SW 1271 (cell line): ENCODE measurements at places on chromosomes 5 and 9.
A peak's percentile ranks its signal among the peaks of the same experiment; 100 is the strongest.

GRCh38 chr9:114583371-114584155 lies 4.0 kb upstream of the ATP6V1G1 start:
- DNase-seq, result no peak

DNA sequence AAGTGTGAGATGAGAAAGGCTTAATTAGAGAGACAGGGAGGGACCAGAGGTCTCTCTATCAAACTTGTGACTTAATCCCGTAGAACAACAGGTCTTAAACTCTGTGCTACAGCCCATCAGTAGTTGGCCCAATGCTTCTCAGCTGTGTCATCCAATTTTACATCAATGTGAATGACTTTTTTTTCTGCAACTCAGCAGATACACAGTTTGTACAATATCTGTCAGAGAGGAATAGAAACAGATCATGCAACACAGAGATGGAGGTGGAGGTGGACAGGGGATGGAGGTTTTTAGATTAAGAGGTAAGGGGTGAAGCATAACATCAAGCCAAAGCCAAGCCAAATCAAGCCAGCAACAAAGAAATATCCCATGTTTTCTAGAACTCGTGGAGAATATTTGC lies 43.0 kb downstream of the FBXW11 start:
- no peak for DNase-seq

- DNase-seq, result no peak
Measured at GRCh38 chr9:113955076-113955752, 79.1 kb downstream of the ZNF618 start.

DNA sequence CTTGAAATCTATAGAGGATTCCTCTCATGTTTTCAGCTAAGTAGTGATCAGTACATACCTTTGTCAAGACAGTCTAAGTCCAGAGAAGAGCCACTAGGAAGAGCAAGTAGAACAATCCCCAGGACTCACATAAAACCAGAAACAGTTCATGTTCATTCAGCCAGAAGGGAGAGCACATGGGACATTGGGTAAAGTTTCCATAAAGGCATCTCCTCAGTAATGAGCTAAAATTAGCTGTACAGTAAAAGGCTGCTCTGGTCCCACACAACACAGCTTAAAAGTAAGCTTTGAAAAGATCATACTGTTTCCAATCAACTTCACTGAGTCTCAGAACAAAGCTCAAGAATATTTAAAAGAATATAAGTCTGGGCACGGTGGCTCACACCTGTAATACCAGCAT lies 32.4 kb downstream of the HOMER1 start:
- DNase-seq, result no peak

GRCh38 chr9:92986176-92987119 lies 39.1 kb downstream of the FGD3 start:
- DNase-seq, result no peak

GRCh38 chr9:90839183-90839728 lies 37.6 kb downstream of the SYK start:
- DNase-seq, result no peak

- DNase-seq, result no peak
Measured at GRCh38 chr5:140165923-140166270, 9.1 kb upstream of the CYSTM1 start.

GRCh38 chr9:125470767-125471580 lies 209.3 kb downstream of the GAPVD1 start:
- no peak for DNase-seq

- no peak for DNase-seq
Measured at GRCh38 chr9:71754151-71754550, 14.2 kb downstream of the CEMIP2 start.

DNA sequence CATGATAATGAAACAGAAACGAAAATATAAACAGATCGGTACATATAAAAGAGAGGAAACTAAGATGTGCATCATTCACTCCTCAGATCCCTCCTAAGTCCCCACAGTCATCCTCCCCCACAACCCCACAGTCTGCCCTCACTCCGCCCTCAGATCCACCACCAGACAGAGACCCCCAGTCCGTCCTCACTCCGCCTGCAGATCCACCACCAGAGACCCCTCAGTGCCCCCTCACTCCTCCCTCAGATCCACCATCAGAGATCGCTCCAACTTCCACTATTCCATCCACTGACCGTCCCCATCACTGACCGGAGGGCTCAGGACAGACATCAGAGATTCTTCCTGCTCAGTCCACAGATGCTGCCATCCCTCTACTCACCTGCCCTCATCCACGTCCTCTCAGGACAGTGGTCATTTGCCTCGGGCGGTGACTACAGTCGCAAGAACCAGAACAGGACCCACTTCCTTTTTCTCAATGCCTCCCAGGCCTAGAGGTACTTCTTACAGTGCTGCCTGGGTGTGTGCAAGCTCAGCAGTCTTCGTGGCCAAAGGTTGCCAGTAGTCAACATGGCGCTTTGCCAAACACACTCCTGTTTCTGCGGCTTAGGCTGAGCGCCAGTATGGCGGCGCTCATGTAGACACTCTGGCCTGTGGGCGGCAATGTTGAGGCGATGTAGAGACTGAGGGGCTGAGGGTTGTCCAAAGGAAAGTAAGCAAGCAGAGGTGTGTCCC lies 8.3 kb upstream of the SPATA31C1 start:
- DNase-seq, result no peak

GRCh38 chr5:102107865-102108264 lies 188.2 kb downstream of the SLCO4C1 start:
- no peak for DNase-seq

- DNase-seq, result no peak
Measured at GRCh38 chr5:55227664-55228430, 732 bp upstream of the MCIDAS start.

DNA sequence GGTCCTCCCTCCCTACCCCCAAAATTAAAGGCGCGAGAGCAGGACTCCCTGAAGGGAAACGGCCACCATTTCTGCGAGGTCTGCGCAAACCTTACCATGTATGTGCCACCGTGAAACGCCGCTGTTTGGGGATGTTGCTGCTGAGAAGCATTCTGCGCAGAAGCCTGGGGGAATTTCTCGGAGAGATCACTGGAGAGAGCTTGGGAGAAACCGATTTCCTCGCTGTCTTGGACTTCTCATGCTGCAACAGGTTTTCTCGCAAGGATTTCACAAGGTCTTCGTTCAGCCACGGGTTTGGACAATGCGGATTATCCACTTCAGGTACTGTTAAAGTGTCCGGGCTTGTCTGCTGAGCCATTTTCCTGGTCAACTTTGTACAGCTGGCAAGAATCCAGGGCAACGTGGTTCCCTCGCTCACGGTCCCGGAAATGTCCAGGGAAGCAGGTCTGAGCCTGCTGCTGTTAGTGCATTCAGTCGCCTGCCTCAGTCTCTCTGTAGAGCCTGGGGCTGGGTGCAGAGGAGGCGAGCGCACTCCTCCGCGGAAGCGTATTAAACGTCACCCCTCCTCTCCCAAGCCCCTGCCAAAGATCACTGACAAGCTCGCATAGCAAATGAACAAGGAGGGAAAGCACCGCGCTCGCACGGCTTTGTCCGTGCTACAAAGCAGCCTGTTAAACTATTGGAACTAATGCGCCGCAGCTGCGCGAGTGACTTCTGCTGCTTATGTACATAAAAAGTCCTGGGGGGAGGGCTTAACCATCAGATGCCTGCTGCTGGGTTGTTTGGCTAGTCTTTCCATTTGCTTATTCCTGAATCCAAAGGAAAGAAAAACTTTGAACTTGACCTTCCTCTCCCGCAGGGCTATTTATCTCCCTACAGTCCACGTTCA lies 125.1 kb downstream of the PDE4D start:
- no peak for DNase-seq

- no peak for DNase-seq
Measured at GRCh38 chr5:15691521-15691920, 191.5 kb downstream of the FBXL7 start.

- no peak for DNase-seq
Measured at GRCh38 chr9:80012557-80013330, 441.0 kb downstream of the TLE4 start.

- no peak for DNase-seq
Measured at GRCh38 chr9:13186091-13186490, 93.4 kb downstream of the MPDZ start.

DNA sequence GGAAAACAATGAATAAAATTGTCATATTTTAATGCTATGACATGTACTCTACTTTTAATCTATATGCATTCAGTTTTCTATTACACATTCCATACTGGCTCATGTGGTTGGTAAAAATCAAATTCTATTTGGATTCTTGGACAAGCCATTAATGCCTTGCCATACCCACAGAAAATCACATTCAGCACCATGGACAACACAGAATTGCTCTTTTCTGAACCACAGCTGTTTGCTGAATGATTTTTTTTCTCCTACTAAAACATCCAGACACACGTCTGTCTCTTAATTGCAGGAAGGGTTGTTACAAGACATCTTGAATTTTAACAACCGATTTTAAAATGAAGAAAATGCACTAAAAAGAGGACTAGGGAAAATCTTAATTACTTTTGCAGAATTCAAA lies 675.6 kb downstream of the BRINP1 start:
- DNase-seq, result no peak

DNA sequence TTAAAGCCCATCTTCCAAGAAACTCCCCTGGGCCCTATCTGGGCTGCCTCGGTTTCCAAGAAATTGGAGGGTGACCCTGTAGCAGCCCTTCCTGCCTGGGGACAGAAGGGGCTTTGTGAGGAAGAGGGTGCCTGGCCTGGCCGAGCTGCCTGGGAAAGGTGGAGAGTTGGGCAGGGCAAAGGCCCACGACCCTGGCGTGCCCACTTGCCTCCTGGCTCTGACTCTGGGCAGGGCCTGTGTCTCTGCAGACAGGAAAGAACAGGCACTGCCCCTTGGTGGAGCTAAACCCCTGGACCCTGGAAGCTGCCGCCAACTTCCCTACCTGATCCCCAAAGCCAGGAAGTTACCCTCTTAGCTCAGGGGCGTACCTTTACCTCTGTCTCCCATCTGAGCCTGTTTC lies 149.3 kb downstream of the RGS3 start:
- DNase-seq, result no peak

DNA sequence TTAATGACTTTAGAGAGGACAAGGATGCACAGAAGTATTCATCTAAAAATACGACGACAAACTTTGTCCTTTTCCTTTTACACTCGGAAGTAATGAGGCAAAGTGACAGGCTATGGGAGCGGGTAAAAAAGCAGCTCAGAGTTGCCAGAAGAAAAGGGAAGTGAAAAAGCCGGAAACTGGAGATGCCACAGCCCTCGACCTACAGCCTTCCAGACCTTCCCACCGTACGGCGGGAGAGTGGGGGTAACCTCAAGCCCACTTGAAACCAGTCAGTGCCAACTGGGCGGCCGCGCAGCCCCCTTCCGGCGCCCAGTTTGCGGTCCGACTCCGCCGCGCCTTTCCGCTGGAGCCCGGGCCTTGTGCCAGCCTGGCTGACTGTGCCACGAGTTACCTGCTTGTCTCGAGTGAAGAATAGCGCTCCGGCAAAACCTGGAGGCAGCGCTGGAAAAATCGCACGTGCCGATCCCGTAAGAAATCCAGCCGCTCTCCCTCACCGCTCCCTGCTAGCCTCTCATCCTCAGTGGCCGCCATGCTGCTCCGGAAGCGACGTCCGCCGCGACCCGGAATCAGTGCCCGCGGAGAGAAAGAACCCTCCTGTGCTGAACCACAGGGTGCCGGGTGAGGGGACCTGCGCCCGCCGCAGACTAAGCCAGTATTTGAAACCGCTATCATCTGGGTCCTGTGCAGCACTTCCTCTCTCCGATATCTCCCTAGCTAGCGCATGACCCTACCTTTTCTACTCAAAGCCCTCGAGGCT lies at the start of gene PGGT1B:
Gene PGGT1B, minus strand, starts transcription at position 557 of the 757 bp plus-strand sequence. Its CDS starts 26 bp downstream, at position 531.
- peak; percentile 79 for DNase-seq

- no peak for DNase-seq
Measured at GRCh38 chr9:97808415-97808814, 44.6 kb upstream of the FOXE1 start.

DNA sequence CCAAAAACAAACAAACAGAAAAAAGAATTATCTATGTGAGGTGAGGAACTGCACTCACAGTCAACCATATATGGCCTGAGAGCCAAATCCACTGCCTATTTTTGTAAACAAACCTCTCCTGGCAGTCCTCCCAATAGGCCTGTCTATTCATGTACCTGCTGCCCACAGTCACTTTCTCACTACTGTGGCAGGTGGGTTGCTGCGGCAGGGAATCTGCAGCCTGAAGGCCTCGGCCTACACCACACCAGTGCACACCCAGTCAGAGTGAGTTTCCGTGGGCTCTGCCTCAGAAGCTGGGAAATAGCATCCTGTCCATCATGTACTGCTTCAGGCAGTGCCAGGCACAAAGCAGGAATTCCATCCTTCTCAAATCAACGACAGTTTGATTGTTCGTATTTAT lies 82.3 kb downstream of the SPTLC1 start:
- no peak for DNase-seq

GRCh38 chr9:128370367-128370751 lies 815 bp upstream of the URM1 start:
- DNase-seq, result no peak

- DNase-seq, result no peak
Measured at GRCh38 chr9:3332802-3333201, 193.0 kb downstream of the RFX3 start.

- no peak for DNase-seq
Measured at GRCh38 chr5:131706281-131706680, 71.3 kb upstream of the RAPGEF6 start.

GRCh38 chr5:169280286-169280685 lies 20.7 kb downstream of the SLIT3 start:
- no peak for DNase-seq

- DNase-seq, result no peak
Measured at GRCh38 chr9:135907006-135907430, 328 bp downstream of the CAMSAP1 start.

- no peak for DNase-seq
Measured at GRCh38 chr5:173341961-173342430, 13.8 kb upstream of the STC2 start.

GRCh38 chr5:176339304-176339703 lies 22.3 kb downstream of the KIAA1191 start:
- DNase-seq, result no peak

DNA sequence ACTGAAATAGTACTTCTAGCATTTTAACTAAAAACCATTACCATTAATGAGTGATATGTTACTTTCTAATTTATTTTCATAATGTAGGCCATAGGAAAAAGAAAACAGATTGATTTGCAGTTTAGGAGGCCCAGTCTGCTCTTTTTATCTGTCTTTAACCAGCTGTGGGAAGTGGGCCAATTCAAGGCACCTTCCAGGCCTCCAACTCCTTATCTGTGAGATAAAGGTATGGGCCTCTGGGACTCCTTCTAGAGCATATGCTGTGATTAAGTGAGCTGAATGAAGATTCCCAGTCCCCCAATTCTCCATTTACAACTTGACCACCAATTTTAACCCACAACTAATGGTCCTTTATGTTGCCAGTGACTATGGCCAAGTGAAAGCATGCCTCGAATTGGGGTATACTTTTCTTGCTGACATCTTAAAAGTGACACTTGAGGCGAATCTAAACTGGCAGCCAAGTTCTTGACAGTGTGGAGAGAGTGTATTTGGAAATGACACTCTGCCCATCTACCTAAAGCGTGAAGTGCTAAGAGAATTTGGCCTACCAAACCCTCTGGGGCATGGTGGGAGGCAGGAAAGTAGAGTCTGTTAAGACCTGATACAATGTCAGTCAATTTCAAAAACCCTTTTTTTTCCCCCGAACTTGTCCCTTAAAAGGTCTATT lies 88.3 kb downstream of the PIK3R1 start:
- no peak for DNase-seq

DNA sequence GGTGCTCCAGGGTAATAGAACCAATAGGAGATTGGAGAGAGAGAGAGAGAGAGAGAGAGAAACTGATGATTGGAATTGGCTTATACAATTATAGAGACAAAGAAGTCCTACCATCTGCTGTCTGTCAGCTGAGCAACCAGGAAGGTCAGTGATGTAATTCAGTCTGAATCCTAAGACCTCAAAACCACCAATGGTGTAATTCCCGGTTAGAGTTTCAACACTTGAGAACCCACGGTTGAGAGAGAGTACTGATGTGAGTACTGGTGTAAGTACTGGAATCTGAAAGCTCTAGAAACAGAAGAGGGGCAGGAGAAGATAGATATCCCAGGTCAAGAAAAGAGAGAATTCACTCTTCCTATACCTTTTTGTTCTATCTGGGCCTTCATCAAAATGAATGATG lies 775.8 kb downstream of the EFNA5 start:
- DNase-seq, result no peak
